Activated CD4-positive, alpha-beta T cell treated with anti-CD3 and anti-CD28 coated beads, Interleukin-2, amount 10 ng/mL, durations not matched to agents 7 days and 5 days (primary cell): ENCODE measurements at places on chromosomes 5 and 9. TPM values are rescaled to one million over a fixed set of nuclear protein-coding genes. Genes with fewer than 3 reads are reported as not detected.

PANK3 gene
- total RNA-seq = 42.4 TPM

FOCAD gene
- total RNA-seq = 31.4 TPM

DNA sequence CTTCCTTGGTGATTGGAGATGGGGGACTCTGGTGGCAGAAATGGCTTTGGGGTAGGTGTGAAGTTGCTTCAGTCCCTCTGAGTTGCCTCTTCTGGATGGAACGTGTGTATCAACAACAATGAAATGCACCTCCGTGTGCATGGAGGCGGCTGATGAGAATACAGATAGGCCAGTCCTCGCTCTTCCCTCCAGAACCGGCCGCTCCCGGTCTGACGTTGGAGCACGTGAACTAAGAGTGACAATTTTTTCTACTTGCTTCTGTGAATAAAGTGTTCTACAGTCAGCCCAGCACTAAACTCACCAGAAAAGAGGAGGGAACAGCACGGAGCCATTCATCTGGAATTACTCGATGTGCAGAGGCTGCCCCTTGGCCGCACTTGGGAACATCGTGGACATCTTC, 90.7 kb downstream of the ANKRD33B start:
- H3K4me1 ChIP-seq = no peaks in the 10 kb centered on the region
- DNase-seq = no peak
- H3K27ac ChIP-seq = no peak overlapping the region
- no peaks in the 10 kb centered on the region for H3K36me3 ChIP-seq

DNA sequence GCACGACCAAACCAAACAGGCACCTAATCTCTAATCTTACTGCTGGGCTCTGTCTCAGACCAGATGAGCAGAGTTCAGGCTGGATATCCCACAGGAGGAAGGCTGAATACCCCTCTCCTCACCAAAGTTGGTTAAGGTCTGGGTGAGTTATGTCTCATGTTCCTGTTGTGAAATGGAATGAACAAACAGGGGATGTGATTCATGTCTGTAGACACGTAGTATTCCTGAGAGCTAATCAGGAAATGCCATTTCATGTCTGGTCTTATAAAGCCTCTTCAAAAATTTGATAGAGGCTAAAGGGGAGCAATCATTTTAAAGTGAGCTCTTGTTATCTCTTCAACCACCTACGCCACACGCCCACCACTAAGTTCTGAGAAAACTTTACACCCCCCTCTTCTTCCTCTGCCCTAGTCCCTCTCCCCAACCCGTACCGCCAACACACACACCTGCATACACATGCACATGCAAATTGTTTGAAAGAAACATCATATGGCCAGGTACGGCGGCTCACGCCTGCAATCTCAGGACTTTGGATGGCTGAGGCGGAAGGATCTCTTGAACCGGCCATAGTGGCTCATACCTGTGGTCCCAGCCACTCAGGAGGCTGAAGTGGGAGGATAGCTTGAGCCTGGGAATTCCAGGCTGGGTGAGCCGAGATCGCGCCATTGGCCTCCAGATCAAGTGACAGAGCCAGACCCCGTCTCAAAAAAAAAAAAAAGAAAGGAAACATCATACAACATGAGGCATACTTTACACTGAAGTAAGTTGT, 69.8 kb upstream of the RAI14 start:
- DNase-seq = no peak
- H3K27ac ChIP-seq = no peak overlapping the region
- no peaks in the 10 kb centered on the region for H3K36me3 ChIP-seq
- no peak overlapping the region for H3K4me3 ChIP-seq
- H3K27me3 ChIP-seq = peaks cover 8% of the 10 kb centered on the region
- peaks cover 5% of the 10 kb centered on the region for H3K4me1 ChIP-seq

DNA sequence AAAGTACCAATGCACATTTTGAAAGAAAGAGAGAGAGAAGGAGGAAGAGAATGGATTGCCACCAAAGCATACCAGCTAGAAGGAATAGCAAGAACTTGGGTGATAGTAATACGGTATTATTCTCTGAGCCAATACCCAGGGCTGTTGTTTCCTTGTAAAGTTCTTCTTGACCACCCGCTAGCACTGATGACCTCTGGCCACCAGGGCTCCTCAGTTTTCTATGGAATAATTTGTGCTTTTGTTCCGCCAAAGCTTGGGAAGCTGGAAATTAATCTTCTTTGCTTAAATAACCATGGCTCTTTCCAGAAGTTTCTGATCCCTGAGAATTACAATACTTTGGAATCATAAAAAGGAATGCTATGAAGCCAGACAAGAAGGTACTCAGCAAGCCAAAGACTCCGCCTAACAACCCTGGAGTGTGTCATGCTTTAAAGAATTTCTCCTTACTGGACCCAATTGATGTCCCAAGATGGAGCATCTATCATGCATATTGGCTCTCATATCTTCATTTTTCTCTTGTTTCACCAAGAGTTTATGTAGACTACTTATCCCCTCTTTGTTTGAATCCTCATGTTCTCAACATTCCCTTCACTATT, 29.8 kb downstream of the OR2K2 start:
- DNase-seq = no peak
- no peak overlapping the region for H3K4me3 ChIP-seq
- no peaks in the 10 kb centered on the region for H3K36me3 ChIP-seq
- peaks cover 6% of the 10 kb centered on the region for H3K27me3 ChIP-seq
- H3K4me1 ChIP-seq = no peaks in the 10 kb centered on the region

- DNase-seq = no peak
- peaks cover 7% of the 10 kb centered on the region for H3K27me3 ChIP-seq
- peaks cover 3% of the 10 kb centered on the region for H3K36me3 ChIP-seq
These were observed 9.0 kb downstream of the MRPS2 start for GRCh38 chr9:135509458-135509857.
